ENCODE measurements at places on chromosomes 3 and 15.

DNA sequence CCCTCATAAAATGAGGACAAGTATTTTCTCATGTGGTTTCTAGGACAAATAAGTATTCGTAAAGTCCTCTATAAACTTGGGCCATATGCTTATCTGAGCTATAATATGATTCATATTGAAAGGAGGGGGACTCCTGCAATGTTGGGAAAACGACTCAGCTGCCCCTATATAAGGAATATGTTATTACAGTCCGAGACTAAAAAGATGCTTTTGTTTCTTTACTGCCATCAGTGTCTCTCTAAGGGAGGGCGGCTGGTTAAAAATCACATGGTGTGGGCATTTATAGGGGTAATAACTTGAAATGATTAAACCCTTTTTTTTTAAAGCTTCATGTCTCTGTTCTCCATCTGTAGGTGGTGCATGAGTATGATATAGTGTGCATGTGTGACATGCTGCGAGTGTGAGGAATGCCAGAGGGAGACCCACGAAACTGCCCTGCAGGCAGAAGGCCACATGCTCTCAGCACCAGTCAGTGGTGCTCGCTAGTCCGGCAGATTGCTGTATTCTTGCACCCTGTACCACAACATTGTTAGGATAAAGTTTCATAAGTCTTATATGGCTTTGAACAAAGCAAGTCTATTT, 256.0 kb upstream of the CTDSPL start:
- DNase-seq, result no peak

GRCh38 chr3:41334426-41334825, 135.1 kb downstream of the CTNNB1 start:
- no peak for DNase-seq

DNA sequence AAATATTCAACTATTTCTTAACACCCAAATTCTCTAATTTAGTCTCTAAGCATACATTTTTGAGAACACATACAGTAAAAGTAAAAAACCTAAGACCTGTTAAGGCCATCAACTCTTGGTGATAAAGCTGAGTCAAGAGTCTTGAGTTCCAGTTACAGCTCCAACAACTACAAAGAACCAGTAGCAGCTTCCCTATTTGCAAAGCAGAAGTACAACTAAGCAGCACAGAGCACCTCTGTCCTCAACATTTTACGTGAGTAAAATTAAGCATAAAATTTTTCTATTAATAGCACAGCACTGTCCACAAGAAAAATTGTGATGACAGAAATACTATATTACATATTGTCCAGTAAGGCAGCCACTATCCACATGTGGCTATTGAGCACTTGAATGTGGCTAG, 4.4 kb downstream of the PCOLCE2 start:
- no peak for DNase-seq

GRCh38 chr3:76438971-76439370, 600.9 kb upstream of the ROBO2 start:
- DNase-seq, result no peak

- DNase-seq, result peak; percentile 26
Observed at GRCh38 chr3:171994646-171995428, 44.5 kb upstream of the FNDC3B start.

- DNase-seq, result peak; percentile 87
Observed at GRCh38 chr3:195441992-195442572, 738 bp downstream of the ACAP2 start.

GRCh38 chr3:74535281-74535680, 79.2 kb downstream of the CNTN3 start:
- no peak for DNase-seq

- no peak for DNase-seq
Observed at GRCh38 chr3:171455603-171456550, 4.3 kb downstream of the TNIK start.

DNA sequence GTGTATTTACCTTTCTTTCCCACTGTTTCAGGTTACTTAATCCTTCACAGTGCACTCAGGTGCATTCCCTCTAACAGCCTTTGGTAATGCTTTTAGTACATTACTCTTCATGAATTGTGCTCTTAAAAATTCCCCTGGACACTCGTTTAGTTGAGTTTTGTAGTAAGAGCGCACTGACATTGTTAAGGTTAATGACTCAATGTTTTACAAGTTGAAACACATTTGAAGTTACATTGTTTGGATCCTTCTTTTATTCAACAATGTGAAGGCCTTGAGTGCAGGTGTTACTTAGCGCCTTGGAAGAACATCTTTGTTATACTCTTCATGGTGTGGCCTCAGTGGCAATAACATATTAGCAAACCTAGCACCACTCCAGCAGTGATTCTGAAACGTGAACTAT, 739.6 kb downstream of the NAALADL2 start:
- no peak for DNase-seq

- no peak for DNase-seq
Observed at GRCh38 chr15:39096608-39097205, 484.2 kb upstream of the THBS1 start.

DNA sequence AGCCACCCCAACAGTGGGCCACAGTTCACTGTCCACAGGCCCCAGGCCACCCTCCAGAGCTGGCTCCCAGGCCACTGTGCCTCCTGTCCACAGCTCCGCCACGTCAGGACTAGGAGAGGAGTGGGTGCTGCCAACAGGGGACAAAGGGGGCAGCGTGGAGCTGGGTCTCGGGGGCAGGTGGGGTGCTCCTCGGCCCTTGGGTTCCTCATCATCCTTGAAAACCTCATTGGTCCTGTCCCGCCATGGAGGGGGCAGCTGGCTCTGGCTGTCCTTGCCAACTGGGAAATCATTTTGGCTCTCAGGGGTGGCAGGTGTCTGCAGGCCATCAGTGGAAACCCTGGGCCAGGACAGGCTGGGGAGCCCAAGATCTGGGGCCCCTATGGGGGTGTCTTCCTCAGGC, 45.2 kb downstream of the ADAMTS7 start:
- DNase-seq, result no peak

DNA sequence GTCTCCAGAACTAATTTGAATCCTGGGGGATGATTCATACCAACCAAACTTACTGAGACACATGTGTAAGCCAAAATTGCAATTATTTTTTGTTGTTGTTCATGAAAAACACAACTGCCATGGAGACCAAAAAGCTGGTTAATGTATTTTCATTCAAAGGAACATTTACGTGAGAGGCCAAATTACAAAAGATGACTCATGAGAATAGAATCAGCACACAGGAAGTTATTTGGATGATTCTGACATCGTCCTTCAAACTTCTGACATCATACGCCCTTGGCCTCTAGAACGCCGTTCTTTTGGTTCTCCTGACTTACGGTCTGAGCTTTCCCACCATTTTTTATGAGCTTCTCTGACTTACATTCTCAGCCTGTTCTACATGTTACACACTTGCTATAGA, 3.0 kb upstream of the ZNF280D start:
- DNase-seq, result no peak

GRCh38 chr3:183247011-183247589, 6.0 kb upstream of the B3GNT5 start:
- no peak for DNase-seq

- no peak for DNase-seq
Observed at GRCh38 chr15:40130799-40131502, 22.3 kb upstream of the BMF start.

DNA sequence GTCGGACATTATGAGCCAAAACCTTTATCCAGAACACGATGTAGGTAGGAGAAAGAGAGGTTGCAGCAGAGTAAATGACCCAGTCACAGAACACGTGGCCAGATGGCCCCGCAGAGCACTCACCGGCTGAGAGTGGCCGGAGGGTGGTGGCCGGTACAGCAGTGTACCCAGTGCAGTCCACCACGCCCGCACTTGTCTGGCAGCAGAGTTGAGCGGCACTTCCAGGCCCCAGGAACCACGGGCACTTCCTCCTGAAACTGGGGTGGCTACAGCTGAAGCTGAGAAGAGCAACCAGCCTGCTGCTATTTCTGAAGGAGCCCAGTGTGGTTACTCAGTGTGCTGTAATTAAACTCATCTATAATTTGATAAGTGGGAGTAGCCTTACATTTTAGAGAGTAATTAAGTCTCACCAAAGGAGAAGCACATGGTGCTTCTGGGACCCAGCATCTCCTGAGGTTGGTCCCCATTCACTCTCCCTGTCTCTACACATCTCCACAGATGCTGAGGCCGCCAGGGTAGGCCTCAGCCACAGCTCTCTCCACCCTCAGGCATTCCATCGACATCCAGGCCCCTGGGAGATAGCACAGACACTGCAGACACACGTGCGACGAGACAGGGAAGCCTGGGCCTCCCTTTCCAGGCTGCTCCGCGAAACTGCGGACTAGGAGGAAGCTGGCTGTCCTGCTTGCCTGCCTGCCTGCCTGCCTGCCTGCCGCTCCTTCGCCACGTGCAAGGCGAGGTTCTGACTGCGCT, 49.8 kb downstream of the BDH1 start:
- DNase-seq, result no peak

- no peak for DNase-seq
Observed at GRCh38 chr15:41417418-41418195, 712 bp downstream of the RTF1 start.

DNA sequence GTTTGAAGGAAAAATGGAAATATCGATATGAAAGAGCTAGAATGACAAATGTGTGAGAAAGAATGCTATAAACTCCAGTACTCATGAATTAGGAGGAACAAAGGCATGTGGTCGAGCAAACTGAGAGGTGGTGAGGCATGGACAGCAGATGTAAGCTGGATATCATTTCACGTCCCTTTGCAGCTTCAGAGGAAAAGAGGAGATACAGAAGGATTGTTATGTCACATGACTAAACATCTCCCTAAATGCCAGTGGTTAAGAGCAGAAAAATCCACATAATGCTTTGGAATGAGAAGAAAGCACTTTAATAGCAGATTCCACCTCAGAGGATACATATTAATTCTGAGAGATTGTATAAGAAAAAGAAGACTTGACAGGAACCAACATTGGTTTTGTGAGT, 248.7 kb downstream of the ZIC4 start:
- no peak for DNase-seq

GRCh38 chr3:156787926-156788663, 38.1 kb upstream of the LEKR1 start:
- no peak for DNase-seq
